Activated T-helper 9 cell treated with anti-CD3 and anti-CD28 coated beads, Interleukin-2, amount 50 U/mL, for 16 hours (primary cell): ENCODE measurements at places on chromosomes 7 and 10.

GRCh38 chr7:140881507-140882228, 43.1 kb downstream of the BRAF start:
- DNase-seq: no peak

GRCh38 chr7:30549931-30550493, 44.7 kb upstream of the GARS1 start:
- DNase-seq: no peak

DNA sequence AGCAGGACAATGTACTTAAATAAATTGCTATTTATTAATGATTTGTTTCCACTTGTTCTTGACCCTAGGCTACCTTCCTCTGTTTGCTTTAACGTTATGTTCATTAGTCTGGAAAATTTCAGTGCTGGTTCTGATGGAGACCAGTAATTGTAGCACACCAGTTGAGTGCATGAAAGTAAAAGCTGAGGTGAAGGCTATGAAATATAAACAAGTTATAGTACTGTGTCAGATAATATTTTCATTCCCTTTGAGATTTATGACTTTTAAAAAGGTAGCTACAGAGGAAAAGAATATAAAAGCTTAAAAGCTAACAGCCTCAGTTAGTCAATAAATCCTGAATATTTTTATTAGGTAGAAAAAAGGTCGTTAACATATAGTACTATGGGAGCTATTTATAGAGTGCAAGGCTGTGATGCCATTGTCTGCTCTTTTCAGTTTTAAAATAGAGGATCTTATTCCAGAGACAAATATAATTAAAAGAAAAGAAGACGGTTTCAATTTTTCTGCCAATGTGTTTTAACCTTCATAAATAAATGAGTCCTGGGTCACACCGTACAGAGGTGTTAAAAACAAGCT, 351.8 kb upstream of the ETV1 start:
- DNase-seq: no peak

- DNase-seq: no peak
Measured at GRCh38 chr7:130998993-130999602, 265.1 kb upstream of the KLF14 start.

- DNase-seq: no peak
Measured at GRCh38 chr7:5670183-5670935, 111.1 kb downstream of the RNF216 start.

DNA sequence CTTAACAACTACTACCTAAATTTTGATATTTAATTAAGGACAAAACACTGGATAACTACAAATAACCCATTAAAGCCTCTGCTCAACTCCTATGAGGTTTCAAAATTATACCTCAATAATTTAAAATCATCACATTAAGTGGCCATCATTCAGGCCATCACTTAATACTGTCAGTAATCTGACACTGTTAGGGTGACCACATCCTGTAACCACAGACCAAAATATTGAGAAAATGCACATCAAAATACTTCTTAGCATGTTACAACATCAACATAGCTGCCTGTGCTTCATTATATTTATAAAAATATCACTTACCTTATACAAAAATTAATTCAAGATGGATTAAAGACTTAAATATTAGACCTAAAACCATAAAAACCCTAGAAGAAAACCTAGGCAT, 23.3 kb downstream of the SEM1 start:
- no peak for DNase-seq
